ENCODE measurements at places on chromosomes 4 and X.

GRCh38 chr4:75235359-75235951 is 278.7 kb downstream of the RCHY1 start:
- no peak for DNase-seq

DNA sequence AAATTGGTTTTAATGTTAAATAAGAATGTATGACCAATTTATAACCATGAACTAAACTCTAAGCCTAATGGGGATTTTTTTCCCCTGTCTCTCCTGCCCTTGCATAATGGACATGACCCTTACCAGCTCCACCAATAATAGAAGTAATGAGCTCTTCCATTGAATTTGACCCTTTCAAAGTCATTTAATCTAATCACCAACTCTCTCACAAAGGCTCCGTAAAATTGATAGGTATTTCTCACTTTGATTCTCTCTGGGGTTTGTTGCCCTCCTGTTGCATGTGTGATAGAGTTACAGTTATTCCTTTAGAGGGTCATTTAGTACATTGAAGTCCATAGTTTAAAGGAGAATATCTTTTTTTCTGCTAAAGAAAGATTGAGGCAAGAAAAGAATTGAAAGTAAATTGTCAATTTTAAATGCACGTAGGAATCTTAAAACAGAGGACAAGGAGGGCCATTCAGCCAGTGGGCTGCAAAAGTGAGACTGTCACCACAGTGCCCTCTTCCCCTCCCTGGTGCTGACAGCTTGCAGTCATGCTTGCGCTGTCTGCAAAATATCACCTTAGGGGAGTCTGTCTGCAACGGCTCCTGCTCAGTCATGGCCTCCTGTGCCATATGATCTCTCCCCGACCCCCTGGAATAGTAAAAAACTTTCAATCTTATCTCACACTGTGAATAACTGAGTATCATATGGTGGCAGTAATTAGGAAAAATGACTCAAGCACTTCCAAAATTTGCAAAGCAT is 307.5 kb upstream of the GNPDA2 start:
- no peak for DNase-seq

DNA sequence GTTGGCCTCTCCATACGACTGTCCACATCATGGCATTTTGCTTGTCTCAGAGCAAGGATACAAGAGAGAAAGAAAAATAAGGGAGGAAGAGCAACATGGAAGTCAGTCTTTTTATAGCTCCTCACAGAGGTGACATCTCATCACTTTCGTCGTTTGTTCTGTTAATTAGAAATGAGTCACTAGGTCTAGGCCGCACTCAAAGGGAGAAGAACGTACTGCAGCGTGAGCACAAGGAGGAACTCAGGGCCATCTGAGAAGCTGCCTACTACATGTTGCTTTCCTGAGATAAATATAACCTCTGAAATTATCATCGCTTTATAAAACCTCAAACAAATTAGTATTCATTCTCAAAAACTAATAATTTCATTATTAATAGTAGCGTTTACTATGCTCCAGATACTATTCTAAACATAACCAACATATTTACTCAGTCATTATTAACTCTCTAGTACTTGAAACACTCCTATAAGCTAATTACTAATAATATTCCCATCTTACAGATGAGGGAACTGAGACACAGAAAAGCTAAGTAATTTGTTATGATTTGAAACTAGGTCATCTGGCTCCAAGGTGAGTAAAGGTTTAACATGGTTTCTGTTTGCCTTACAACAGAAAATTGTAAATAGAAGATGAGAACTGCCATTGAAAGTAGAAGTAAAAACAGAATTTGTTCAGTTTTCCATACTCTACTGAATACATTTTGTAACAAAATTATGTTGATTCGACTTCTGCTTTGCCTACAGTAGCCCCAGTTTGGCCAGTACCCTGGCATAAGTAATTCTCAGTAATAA is 213.2 kb upstream of the UGT8 start:
- DNase-seq: no peak

DNA sequence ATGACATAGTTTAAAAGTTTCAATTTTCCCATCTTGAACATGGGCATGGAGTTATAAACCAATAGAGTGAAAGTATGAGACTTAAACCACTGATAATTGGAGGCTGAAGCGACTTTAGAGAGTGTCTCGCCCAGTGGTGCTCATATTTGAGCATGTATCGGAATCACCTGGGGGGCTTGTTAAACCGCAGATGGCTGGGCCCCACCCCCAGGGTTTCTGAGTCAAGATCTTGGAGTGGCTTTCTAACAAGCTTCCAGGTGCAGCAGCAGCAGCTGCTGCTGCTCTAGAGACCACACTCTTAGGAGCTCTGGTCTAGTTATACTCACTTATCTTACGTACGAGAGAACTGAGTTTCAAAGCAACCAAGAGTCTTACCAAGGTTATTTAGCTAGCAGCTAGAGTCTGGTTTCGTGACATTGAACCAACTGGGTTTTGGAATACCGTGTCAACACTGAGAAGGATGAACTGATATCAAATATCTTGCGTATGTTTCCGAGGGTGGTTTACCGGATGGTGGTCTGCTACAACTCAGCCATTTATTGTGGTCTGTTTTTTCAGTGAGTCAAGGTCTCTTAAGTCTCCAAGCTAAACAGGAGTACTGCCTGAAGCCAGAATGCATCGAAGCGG is 5.9 kb downstream of the PHEX start:
- no peak for DNase-seq

DNA sequence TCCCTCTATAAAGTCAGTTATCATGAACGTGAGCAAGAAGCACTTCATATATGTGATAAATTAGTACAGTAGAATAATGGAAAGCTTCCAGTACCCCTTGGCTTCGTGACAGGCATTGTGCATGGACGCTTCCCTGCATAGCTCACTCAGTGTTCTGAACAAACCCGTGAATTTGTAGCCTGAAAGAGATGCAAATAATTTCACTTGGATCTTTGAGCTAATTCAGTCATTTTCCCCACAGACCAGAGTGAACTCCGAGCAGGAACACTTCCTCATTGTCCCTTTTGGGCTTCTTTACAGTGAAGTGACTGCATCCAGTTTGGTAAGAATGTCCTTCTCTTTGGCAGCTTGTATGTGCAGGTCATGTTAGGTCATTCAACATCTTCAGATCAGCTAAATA is 50.1 kb downstream of the ADD1 start:
- no peak for DNase-seq

DNA sequence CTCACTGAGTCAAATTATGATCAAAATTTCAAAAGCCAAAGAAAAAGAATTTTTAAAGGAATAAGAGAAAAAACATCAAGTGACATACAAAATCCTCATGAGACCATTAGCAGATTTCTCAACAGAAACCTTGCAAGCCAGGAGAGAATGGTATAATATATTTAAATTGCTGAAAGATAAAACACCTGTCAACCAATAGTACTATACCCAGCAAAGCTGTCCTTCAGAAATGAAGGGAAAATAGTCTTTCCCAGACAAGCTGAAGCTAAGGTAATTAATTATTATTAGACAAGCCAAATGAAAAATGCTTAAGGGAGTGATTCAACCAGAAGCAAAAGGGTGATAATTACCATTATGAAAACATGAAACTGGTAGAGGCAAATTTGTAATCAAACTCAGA is 104.2 kb upstream of the TET2 start:
- no peak for DNase-seq

DNA sequence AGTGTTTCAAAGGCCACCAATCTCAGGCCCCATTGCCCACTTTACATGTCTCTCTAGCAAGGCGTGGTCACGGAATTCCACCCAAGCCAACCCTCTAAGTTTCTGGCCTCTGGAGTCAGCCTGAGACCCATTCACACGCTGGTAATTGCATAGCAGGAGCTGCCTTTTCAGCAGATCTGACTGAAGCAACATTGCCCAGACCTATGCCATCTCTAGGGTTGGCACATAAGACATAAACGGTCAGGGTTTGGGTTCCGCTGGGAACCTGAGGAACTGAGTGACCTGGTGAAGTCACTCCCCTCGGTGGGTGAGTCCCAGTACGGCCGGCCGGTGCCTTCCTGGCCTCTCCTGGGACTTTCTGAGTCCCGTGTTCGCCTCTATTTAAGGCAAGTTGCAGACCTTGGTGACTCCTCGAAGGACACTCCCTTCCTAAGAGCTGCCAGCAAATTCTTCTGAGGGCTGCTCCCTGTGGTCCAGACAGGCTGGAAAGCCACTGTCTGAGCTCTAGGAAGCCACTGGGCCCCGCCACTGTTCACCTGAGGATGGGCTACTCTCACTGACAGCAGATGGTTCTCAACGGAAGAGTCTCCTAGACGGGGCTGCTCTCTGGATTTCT is 15.9 kb downstream of the CTAG1A start:
- DNase-seq: no peak

DNA sequence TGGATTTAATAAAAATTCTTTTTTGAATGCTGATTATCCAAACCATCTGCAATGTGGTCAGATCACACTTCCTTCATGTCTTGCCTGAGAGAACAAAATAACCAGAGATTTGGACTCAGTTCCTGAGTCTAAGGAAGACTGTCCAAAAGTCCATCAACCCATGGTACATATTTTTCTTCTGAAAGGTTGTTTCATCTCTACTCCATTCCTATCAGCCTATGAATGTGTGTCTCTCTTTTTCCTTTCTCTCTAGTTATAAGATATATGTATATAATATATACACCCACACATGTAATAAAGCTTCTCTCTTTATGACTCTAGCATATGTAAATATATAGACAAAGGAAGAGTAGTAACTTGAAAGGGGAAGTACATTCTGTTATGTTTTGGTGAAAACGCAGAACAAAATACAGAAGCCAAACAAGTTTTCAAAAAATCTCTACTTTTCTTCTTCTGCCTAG is 226.9 kb downstream of the ARHGAP24 start:
- no peak for DNase-seq

DNA sequence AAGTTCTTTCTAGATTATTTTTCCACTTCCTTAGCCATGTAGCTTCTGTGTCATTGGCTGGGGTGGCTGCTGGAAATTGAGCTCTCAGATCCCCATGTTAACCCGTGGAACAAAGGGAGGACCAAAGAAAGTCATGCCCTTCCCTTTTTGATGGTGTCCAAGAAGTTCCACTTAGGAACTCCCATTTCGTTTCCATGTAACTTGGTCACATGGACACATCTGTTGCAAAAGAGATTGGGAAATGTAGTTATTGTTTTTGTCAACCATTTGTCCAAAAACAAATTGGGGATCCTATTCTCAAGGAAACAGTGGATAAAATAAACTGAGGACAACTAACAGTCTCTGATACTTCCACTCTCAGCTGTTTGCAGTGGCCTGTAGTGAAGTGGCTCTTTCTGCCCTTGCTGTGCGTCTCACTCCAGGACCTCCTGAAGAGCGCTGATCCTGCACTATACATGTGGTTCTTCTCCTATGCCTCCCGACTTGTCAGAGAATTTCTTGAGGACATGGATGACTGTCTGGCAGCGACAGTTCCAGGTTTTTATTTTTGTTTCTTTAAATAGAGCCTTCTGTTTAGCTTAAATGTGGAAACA is 125.3 kb upstream of the LNX1 start:
- DNase-seq: no peak

GRCh38 chr4:1855333-1856070 is 454 bp downstream of the LETM1 start:
- no peak for DNase-seq

- DNase-seq: no peak
These were observed 40.1 kb downstream of the USP46 start for GRCh38 chr4:52618795-52619590.
